Naive B cell (primary cell): ENCODE measurements at places on chromosomes 7 and 10. TPM values are rescaled to one million over a fixed set of nuclear protein-coding genes. Genes with fewer than 3 reads are reported as not detected.

DNA sequence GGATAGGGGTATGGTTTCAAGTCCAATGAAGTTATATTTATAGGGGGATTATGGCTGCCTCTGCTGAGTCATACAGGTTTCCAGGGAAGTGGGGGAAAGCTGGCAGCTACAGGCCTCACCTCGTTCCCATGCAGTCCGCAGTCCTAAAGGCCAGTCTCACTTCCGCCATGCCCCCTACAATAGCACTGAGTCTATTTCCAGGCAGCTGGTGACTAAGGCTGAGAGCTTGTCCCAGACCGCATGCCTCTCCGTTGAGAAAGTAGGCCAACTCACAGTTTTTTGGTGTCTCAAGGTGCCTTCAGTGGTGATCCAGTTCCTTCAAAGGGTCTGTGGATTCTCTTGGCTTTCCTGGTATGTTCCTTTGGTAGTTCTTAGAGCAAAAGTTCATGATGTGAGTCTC lies 203.9 kb upstream of the GLI3 start:
- DNase-seq = no peak

The RHOBTB1 gene
- 1.9 TPM for polyA plus RNA-seq

The ZNF783 gene
- polyA plus RNA-seq = 6.0 TPM

The LRMDA gene
- polyA plus RNA-seq = not detected

- DNase-seq = no peak
These were observed 37.8 kb upstream of the FZD1 start for GRCh38 chr7:91226411-91226810.

GRCh38 chr7:156318426-156318825 lies 322.1 kb upstream of the RNF32 start:
- no peak for DNase-seq

- DNase-seq = no peak
These were observed 76.8 kb upstream of the FAM180A start for GRCh38 chr7:135825406-135825805.

The TLX1 gene
- not detected for polyA plus RNA-seq

The ATG9B gene
- polyA plus RNA-seq = 9.8 TPM

The CPXM2 gene
- not detected for polyA plus RNA-seq

- no peak for DNase-seq
These were observed 39.0 kb downstream of the ZMIZ1 start for GRCh38 chr10:79107736-79108264.

The LRRC18 gene
- 1.4 TPM for polyA plus RNA-seq

The MDFIC gene
- polyA plus RNA-seq = 29.0 TPM

DNA sequence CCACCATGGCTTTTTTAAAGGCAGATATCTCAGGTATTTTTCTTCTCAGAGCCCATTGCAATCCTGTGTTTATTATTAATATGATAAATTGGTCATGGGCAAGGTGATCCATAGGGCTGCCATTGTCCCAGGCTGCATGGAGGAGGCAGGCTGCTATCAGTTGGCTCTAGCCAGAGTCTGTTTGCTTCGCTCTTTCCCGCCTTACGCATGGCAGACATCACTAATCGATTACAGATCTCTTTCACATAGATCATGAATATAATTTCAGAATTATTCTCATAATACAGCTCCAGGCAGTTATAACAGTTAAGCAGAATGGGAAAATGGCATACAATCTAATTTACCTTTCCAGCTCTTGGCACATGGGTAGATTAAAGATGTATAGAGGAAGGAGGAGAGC lies 30.4 kb upstream of the HABP2 start:
- DNase-seq = no peak

The SUGCT gene
- 8.3 TPM for polyA plus RNA-seq

GRCh38 chr10:14198078-14198477 lies 132.6 kb downstream of the FRMD4A start:
- no peak for DNase-seq

- DNase-seq = no peak
These were observed 3.3 kb downstream of the MYOF start for GRCh38 chr10:93478873-93479272.

DNA sequence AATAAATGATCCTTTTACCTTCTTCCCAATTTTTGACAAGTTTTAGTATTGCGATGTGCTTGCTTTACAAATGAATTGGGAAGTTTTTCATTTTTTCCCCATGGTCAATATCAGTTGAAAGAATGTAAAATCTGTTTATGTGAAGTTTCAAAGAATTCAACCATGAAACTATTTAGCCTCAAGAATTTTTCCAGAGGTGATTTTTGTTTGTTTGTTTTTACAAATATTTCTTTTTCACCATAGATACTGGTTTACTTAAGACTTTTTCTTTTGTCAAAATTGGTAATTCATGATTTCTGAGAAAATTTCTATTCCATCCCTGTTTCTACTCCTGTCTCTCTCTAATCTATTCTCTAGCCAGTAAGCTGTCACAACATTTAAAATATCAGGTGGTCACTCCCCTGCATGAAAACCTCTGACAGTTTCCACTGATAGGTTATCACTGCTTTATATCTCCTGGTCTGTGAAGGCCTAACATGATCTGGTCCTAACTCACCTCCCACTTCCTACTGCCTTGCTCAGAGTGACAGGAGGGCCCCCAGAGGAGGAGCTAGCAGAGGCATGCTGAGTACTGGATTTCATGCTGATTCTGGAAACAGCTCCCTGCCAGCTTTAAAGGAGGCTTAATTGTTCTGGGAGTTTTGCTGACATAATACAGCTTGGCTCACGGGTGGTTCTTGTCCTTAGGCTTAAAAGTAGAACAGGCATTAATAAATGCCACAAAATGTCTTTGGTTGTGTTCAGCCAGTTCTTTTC lies 7.6 kb upstream of the ARMS2 start:
- no peak for DNase-seq

The KNDC1 gene
- polyA plus RNA-seq = 0.08 TPM

- DNase-seq = no peak
These were observed 37.3 kb downstream of the DNAH11 start for GRCh38 chr7:21580073-21580521.

DNA sequence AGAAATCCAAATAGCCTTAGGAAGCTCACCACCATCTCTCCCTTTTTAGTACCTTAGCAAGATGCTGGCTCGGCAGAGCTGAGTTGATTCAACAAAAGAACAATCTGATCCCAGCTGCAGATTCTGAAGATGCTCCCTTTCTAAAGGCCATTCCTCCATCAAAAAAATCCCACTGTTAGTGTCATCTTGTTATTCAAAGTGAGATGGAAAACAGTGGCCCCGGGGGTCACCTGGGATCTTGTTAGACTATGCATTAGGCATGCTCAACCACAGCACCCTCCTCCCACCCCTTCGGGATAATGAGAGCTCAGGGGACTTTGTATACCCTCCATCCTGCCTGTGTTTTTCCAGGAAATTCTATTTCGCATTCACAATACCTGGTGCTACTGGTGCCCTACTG lies 2.4 kb downstream of the NCAPG2 start:
- DNase-seq = no peak

- no peak for DNase-seq
These were observed 19.4 kb upstream of the SH3PXD2A start for GRCh38 chr10:103874730-103875129.

The FAM221A gene
- polyA plus RNA-seq = 3.4 TPM

The CTNNA3 gene
- polyA plus RNA-seq = 1.2 TPM

DNA sequence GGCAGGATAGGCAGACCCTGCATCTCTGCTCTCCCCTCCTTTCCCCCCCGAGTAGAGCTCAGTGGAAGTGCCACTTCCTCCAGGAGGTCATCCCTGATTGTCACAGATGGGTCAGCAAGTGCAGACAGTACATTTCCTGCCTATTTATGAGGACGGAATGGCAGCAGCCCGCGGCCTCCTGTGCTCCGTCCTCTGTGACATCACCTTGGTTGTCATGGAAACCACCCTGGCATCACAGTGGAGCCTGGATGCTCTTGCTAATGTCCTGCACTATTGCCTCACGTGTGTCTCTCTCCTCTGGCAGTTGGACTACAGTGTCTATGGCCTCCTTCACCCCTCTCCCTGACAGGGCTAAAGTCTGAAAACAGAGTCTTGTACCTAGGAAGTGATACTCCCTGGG lies 148.6 kb downstream of the SH3PXD2A start:
- DNase-seq = no peak

The HOXA2 gene
- not detected for polyA plus RNA-seq

DNA sequence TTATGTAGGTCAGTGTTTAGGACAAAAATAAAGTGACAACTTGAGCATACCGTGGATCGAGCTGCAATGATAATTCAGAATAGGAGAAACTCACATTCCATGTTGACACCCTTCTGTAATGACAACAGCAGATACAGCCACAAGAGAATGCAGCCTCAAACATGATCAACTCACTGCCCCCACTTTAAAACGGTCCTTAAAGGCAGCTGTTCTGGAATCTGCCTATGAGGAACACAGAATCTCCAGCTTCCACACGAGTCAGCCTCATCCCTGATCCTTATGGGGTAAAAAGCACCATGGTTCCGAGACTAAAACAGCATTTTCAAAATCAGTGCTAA lies 32.5 kb upstream of the DAGLB start:
- DNase-seq = no peak

The ZNF487 gene
- polyA plus RNA-seq = 18.3 TPM

The DPYSL4 gene
- polyA plus RNA-seq = not detected

DNA sequence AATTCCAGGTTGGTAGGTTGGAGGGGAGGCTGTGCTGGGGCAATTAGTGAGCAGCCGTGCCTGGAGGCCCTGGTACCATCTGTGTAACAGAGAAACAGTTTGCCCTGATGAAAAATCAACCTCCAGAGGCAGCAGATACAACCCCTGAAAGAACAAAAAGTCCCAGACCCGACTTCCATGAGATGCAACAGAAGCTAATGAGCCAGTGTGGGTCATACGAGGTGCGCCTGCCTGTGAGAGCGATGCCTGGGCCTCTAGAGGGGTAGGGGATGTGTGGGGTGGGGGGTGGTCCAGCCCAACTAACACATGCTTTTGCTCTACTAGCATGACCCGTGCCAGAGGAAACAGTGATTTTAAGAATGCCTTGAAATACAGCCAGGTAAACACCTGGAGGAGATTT lies 39.3 kb downstream of the CELF2 start:
- no peak for DNase-seq

DNA sequence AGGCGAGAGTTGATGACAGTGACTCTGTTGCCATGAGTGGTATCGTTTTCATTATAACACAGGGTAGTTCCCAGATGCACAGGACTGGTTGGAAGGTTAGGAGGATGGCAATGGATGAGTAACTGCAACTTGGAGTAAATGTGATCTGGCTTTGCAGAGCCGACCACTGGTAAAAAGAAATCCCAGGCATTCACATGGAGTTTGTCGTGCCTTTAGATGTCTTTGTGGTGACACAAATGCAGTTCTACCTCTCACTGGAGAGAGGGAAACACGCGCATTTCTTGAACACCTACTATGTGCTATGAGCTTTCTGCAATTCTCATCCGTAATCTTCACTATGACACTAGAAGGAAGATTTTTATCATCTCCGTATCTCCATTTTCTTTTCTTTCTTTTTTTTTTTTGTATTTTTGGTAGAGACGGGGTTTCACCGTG lies 1.7 kb upstream of the MNX1 start:
- DNase-seq = no peak

The AKR1D1 gene
- not detected for polyA plus RNA-seq

GRCh38 chr7:22728401-22729029 lies 1.5 kb downstream of the IL6 start:
- DNase-seq = peak; percentile 44

GRCh38 chr10:35079763-35080162 lies 10.4 kb downstream of the CUL2 start:
- no peak for DNase-seq

The ITIH5 gene
- not detected for polyA plus RNA-seq

GRCh38 chr10:101120884-101121653 lies 10.0 kb upstream of the TLX1 start:
- peak; percentile 38 for DNase-seq
